ENCODE measurements at places on chromosomes 5 and 9.

- no peak for DNase-seq
These were observed 130.8 kb downstream of the GDNF start for GRCh38 chr5:37709020-37709419.

DNA sequence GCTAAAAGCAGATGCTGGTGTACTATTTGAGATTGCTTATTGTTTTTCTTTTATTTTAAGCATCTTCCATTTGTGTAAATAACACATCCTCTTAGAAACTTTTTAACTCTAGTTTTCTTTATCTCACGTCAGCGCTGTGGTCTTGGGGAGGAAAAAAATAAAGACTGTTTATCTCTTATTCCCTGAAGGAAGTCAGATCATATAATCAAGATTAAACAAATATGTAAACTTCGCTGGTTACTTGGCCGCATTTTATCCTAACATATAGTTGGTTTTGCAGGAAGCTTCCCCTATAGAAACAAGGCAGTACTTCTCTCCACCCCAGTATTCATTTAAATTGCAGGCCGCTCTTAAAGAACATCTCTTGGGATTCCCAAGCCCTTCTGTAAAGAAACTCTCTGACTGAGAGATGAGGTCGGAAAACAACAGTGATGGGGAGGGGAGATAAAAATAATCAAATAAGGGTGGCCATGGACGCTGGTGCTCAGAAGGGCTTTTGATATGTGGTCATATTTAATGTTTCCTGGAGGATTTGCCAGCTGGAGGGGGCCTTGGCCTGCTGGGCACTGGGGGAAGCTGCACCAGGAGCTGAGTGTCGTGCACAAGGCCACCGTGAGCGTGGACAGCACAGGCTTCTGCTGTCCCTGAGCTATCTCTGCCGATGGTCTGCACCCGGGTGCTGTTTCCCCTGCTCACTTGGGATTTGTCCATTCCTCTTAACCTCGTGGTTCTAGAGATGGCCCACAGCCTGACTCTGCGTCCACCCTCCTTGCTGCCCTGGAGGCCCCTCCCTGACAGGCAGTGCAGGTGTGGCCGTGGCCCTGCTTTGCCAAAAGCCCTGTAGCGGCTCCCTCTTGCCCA, 23.8 kb downstream of the NEURL1B start:
- no peak for DNase-seq

DNA sequence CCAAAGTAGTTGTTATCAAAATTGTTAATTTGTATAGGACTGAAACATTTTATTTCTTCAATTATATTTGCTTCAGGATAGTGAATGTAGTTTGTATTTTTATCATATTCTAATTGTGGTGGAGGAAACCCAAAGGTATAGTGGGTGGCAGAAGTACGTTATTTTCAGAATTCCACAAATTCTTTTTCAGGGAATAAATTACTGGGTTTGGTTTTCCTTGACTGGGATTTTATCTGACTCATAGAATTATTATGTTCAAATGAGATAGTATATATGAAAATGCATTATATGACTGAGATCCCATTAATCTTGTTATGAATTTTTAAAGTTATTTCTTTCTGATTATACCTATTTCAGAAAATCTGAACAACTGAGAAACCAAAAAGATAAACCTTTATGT, 73.7 kb downstream of the VPS13A start:
- DNase-seq, result no peak

- DNase-seq, result no peak
These were observed 4.2 kb downstream of the PTRH1 start for GRCh38 chr9:127711226-127711701.

DNA sequence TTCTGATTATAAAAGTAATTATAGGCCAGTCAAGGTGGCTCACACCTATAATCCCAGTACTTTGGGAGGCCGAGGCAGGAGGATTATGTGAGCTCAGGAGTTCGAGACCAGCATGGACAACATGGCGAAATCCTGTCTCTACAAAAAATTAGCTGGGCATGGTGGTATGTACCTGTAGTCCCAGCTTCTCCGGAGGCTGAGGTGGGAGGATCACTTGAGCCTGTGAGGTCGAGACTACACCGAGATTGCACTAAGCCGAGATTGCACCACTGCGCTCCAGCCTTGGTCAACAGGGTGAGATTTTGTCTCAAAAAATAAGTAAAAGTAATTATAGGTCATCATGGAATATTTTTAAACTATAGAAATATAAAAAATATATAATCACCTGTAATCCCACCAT, 18.1 kb downstream of the IRF1 start:
- peak; percentile 9 for DNase-seq

GRCh38 chr5:7667216-7667767, 183.6 kb downstream of the CFAP90 start:
- DNase-seq, result no peak

DNA sequence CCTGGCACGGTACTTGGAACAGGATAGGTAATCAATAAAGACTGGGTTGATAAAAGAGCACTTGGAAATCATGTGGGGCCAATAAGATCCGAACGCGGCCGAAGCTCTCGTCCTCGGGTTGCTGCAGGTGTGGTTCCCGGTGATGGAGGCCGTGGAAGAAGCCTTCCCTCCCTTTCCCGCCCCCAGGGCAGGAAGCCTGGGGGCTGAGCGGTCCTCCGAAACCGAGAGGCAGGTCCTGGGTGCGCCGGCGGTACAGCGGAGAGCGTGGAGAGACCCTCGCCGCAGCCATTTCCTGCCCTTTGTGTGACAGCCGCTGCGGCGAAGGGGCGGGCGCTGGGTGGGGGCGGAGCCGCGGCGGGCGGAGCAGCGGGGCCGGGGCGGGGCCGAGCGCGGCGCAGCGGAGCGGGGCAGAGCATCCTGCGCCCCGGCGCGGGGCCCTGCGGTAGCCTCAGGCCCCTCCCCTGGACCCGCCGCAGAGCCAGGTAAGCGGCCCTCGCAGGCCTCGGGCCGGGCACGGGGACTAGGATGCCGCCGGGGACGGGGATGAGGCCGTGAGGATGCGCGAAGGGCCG, at the start of gene CYFIP2:
TSS of gene CYFIP2 (plus strand) at position 410 of the 572 bp plus-strand sequence. CDS start 19,239 bp downstream, outside the sequence.
- peak; percentile 91 for DNase-seq

- DNase-seq, result no peak
These were observed 15.0 kb downstream of the FER start for GRCh38 chr5:108762660-108763059.

GRCh38 chr5:76522103-76522935, 100.9 kb downstream of the F2RL2 start:
- no peak for DNase-seq

DNA sequence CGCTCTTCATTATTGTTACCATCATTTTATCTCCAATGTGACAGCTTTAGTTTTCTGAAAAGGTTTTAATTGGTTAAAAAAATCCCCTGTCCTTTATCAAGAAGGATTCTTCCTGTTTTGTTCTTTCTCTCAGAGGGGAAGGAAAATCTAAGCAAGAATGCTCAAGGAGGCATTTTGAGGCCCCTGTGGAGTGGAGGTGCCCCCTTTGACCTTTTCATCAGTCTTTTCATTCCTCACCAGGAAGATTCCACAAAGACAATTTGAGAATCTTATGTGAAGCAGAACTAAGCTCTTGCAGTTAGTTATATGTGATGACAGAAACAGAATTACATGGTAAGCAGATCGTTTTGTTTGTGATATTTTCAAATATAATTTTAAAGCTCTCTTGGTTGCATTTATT, 489.6 kb downstream of the MAN2A1 start:
- no peak for DNase-seq

GRCh38 chr9:37692622-37693221, 42.0 kb downstream of the FRMPD1 start:
- no peak for DNase-seq

GRCh38 chr9:33197279-33198152, 30.4 kb upstream of the B4GALT1 start:
- DNase-seq, result no peak

GRCh38 chr5:137280656-137281055, 218.5 kb downstream of the SPOCK1 start:
- no peak for DNase-seq

- DNase-seq, result no peak
These were observed 402.1 kb upstream of the BRINP1 start for GRCh38 chr9:119771341-119771740.

DNA sequence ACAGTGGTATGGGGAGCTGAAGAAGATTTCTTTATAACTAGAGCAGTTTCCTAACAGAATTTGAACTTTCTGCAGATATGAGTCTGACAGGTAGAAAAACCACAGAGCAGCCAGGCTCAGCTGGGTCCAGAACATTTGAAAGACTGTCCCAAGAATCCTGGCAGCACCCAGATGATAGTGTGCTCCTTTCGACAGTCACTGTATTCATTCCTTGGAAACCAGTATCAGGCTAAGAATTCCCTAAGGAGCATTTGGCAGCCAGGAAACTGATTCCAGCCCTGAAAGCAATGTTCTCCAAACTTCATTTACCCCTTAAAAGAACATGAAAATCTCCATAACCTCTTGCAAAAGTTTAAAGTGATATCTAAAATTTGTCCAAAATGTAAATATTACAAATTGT, 123.0 kb upstream of the MTAP start:
- DNase-seq, result no peak

DNA sequence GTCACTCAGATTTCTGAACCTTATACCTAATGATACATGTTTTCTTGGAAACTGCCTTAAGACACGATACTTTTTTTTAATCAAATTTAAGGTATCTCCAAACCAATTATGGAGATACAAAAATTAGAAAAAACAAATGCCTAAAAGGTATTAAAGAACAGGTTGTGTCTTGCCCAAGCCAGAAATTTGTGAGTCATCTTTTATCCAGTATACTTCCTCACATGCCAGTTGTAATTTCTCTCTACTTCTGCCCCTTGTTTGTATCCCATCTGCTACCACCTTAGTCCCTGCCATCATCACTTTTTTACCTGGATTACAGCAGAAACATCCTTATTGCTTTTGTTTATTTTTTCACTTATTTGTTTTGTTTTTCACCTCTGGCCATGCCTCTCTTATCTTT, 571.2 kb upstream of the DAB2 start:
- no peak for DNase-seq

GRCh38 chr9:33236571-33236970, 3.4 kb upstream of the SPINK4 start:
- no peak for DNase-seq

- no peak for DNase-seq
These were observed 226.5 kb downstream of the DOCK8 start for GRCh38 chr9:441126-441525.

DNA sequence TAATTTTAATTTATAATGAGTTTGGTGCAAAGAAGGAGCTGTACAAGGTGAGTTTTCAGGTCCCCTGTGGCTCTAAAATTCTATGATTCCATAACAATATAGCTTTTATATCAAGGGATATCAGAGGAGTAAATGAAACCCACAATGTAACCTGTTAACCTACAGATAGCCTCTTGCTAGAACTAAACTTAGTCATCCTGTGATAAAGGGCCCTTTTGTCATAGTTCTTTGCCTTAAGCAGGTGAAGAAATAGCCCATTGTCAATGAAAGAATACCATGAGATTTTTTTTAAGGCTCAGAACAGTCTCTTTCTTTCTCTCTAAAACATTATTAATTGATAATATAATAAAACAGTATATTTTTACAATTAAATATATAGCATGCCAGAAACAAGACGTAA, 127.8 kb downstream of the NFIB start:
- no peak for DNase-seq

GRCh38 chr5:100520348-100520747, 14.8 kb upstream of the FAM174A start:
- no peak for DNase-seq
